Stimulated activated CD4-positive, alpha-beta T cell treated with anti-CD3 and anti-CD28 coated beads, TNF-alpha, amount 100 ng/mL, for 24 hours (primary cell): ENCODE measurements at places on chromosomes 2 and 18.

GRCh38 chr2:217859926-217860325 is 142.9 kb downstream of the TNS1 start:
- DNase-seq, result no peak

- no peak for DNase-seq
These were observed 28.3 kb downstream of the RAB31 start for GRCh38 chr18:9736286-9736835.

- no peak for DNase-seq
These were observed 326.9 kb downstream of the SLC4A3 start for GRCh38 chr2:219954331-219954730.

- no peak for DNase-seq
These were observed 431.2 kb downstream of the LPIN1 start for GRCh38 chr2:12177455-12178288.

GRCh38 chr2:208645226-208645625 is 238.6 kb downstream of the PTH2R start:
- DNase-seq, result no peak

- DNase-seq, result no peak
These were observed 24.3 kb downstream of the ADD2 start for GRCh38 chr2:70743677-70744076.

GRCh38 chr2:75602724-75603342 is 42.1 kb upstream of the EVA1A start:
- DNase-seq, result no peak

GRCh38 chr18:58714821-58715220 is 43.6 kb downstream of the MALT1 start:
- DNase-seq, result no peak

- no peak for DNase-seq
These were observed 213.6 kb upstream of the CELF4 start for GRCh38 chr18:37779220-37779619.

DNA sequence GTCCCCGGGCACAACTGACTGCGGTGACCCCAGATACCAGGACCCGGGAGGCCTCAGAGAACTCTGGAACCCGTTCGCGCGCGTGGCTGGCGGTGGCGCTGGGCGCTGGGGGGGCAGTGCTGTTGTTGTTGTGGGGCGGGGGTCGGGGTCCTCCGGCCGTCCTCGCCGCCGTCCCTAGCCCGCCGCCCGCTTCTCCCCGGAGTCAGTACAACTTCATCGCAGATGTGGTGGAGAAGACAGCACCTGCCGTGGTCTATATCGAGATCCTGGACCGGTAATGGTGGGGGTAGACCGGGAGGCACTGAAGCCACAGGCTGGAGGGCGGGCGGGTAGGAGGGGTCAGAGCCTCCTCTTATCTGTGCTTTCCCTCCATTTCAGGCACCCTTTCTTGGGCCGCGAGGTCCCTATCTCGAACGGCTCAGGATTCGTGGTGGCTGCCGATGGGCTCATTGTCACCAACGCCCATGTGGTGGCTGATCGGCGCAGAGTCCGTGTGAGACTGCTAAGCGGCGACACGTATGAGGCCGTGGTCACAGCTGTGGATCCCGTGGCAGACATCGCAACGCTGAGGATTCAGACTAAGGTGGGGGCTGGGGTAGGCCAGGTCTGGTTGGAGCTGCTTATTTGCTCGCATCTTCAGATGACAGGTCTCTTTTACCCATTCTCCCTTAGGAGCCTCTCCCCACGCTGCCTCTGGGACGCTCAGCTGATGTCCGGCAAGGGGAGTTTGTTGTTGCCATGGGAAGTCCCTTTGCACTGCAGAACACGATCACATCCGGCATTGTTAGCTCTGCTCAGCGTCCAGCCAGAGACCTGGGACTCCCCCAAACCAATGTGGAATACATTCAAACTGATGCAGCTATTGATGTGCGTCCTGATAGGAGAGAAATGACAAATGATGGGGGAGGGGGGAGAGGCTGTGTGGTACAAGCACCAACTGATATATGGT is 780 bp downstream of the HTRA2 start:
- no peak for DNase-seq

- DNase-seq, result no peak
These were observed 74.7 kb downstream of the KLHL14 start for GRCh38 chr18:32698153-32698552.

DNA sequence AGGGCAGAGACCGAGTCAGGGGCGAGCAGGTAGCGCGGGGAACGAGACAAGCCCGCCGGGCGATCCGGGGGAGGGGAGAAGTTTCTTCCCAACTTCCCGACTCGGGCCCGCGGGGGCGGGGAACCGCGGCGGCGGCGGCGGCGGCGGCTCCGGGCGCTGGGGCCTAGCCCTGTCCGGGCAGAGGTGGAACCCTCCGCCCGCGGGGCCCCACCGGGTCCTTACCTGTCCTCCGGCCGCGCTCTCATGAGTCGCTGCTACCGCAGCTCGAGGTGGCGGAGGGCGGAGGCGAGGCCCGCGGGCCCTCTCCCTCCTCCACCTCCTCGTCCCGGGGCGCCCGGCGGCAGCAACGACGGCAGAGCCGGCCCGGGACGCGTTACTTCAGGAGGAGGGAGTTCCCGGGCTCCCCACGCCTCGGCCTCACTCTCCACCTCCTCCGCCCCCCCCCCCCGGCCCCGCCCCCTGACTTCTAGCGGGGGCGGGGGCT is at the start of gene YES1:
Gene YES1 (minus strand): TSS at position 351 of the 484 bp plus-strand sequence. CDS start 55,415 bp downstream, outside the sequence.
- no peak for DNase-seq

- DNase-seq, result no peak
These were observed 2.4 kb downstream of the PRELID3A start for GRCh38 chr18:12410081-12410481.

GRCh38 chr2:98188351-98189046 is 101.5 kb downstream of the VWA3B start:
- DNase-seq, result no peak

DNA sequence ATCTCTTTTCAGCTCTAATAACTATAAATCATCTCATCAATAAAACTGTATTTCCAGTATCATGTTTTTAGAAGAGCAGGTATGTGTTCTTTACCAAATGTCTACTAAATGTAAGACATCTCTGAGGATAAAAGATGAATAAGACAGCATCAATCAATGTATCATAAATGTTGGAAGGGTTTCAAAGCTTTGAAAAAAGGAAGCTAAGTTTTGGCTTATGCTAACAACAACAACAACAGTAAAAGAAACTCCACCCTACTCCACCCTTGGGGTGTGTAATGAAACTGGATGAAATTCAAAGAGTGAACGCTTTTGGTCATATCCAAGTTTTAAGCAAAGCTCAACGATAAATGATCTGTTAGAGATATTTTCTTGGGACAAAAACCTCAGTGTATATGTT is 17.1 kb downstream of the PRKD3 start:
- DNase-seq, result no peak

DNA sequence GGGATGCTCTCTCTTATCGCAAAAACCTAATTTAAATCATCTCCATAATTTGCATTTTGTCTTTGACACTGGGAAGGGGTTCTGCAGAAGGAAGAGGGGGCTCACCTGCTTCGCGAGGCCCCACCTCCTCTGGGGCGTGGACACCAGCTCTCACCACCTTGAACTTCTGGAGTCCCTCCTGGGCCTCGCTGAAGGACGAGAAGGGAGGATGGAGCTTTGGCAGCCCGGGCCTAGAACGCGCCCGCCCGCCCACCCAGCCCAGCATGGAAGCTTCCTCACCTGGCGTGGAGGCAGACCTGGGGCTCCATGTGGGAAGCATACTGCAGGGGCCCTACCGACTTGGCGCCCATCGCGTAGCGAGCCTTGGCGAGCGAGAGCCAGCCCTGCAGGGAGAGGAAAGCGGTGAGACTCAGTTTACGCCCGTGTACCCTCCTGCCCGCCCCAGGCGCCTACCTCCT is 1.1 kb upstream of the IMP4 start:
- DNase-seq, result no peak

DNA sequence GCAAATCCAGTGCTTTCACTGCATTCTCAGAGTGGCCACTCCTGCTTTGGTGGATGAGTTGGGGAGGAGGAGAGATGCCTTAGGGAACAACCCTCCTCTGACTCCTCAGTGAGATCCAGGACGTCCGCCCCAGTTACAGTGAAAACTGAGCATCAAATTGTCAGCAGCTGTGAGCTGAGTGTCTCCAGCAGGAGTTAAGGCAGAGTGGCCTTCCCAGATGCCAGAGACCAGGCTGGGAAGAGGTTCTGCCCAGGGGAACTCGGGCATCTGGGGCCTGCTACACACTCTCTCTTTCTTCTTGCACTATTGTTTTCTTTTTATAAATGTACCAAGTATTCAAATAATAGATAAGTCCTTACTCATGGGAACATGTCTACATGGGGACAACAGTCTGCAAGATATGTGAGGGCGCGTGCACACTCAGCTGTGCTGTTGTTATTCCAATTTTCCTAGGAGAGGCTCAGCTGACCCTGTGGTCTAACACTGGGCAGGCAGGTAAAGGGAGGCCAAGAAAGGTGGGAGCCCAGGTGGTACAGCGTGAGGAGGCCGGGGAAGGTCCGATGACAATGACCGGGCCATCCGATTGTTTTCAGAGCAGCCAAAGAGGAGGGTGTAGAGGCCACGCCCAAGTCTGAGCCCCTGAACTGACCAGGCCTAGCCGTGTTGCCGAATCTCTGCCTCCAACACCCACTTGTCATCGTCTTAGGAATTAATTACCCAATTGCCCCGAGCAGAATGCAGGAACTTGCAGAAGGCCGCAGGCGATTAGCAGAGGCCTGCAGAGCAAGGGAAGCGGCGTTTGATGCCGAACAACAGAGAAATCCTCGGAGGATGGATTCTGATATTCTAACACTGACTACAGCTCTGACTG is 166.9 kb downstream of the ANAPC1 start:
- no peak for DNase-seq

GRCh38 chr2:152062125-152063091 is 36.4 kb downstream of the CACNB4 start:
- no peak for DNase-seq

DNA sequence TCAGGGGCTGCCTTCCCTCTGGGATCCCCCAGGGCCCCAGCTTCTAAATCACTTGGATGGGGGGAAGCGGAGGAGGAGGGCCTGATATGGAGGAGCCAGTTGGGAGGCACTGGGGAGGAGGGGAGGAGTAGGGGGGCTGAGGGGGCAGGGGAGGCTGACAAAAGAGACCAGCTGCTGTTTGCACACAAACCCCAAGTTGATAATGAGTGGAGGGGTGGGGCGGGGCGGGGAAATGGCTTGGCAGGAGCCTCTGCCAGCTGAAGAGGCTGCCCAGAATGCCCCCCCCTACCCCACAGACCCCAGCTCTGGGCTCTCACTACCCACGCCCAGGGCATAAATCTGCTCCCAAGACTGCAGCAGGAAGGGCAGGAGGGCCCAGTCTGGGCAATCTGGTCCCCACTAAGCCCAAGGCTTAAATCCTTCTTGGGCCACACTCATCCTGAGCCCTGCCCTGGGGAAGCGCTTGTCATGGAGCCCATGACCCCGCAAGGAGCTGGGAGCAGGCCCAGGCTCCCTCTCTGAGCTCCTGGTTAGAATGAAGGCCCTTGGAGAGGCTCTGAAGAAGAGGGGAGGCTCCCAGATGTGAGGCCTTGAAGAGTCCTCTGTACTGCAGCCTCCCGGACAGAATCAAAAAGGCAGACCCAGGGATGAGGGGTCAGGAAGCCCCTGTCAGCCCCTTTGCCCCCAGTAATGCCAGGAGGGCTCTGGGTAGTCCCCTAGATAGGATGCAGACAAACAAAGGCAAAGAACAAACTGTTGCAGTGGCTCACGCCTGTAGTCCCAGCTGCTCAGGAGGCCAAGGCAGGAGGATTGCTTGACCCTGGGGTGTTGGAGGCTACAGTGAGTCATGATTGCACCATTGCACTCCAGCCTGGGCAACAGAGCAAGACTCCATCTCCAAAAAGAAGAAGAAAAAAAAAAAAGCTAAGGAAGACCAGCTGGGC is 24.8 kb upstream of the PTMA start:
- no peak for DNase-seq

GRCh38 chr2:224969633-224970260 is 72.5 kb downstream of the DOCK10 start:
- DNase-seq, result no peak

GRCh38 chr2:157905092-157905491 is 29.0 kb upstream of the ACVR1 start:
- DNase-seq, result no peak

DNA sequence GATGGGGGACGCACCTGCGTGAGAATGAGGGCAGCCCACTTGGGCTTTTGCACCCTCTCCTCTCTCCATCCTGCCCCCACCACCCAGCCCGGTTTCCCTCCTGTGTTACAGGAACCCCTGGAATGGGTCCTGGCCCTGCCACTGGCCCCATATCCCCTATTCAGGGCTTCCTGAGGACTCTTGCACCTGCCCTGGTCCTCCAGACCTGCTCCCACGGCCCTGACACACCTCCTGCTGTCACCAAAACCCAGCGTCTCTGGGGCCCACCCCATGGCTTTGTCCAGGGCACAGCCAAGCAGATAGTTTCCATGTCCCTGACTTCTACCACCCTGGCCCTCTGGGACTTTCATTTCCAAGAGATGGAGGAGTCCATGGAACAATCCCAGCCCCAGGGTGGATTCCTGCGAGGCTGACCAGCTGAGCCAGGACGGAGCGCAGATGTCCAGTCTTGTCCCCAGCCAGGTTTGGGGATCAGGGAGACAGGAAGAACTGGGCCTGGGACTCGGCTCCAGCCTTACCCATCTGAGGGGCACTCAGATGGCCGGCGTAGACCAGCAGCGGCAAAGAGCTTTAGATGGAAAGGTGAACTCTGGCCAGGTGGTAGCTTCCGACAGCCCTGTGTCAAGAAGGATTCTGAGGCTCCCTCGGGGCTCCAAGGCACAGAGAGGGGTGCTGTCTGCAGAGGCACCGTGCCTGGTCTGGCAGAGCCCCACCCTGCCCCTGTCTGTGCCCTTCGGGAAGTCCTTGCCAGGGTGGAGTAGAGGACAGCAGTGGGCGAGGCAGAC is 12.0 kb downstream of the GPR35 start:
- DNase-seq, result no peak

GRCh38 chr18:59718464-59719157 is 21.4 kb upstream of the CCBE1 start:
- no peak for DNase-seq

- DNase-seq, result no peak
These were observed 154.8 kb downstream of the INSIG2 start for GRCh38 chr2:118243031-118243430.

- no peak for DNase-seq
These were observed 156.8 kb downstream of the CELF4 start for GRCh38 chr18:37408676-37409265.

DNA sequence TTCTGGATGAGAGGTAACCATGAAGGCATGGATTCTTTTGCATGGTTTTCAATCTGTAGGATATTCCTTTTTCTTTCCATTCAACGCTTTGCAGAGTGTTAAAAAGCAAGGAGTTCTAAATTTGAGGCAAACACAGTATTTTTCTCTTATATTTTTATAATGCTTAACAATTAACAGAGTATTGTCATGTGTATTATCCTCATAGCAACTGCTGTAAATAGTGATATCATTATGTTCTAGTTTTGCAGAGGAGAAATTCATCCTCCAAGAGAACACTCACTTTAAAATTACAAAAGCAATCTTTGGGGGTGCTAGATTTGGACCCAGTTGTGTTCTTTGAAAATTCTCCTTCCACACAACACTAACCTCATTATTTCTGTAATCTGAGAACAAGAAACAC is 58.7 kb downstream of the RDH14 start:
- no peak for DNase-seq

GRCh38 chr2:154240316-154240715 is 368.6 kb downstream of the GALNT13 start:
- DNase-seq, result no peak
